ENCODE measurements at places on chromosomes 3 and 15.

- no peak for DNase-seq
These were observed 11.2 kb downstream of the MAP1A start for GRCh38 chr15:43528542-43529007.

DNA sequence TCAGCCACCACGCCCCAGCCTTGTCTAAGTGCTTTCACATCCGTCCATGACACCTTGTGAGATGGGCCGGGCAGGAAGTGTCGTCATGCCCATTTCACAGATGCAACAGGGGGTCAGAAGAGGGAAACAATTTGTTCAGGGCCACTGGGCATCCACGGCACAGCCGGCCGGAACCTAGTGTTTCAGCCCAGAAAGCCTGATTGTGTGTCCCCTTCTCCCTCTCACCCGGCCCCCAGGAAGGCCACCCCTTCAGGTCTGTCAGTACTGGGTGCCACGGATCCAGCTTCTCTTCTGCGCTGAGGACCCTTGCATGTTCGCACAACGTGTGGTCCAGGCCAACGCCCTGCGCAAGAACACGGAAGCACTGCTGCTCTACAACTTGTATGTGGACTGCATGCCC is 15.8 kb downstream of the DNAH1 start:
- DNase-seq: no peak

- DNase-seq: peak; percentile 53
These were observed 26.2 kb downstream of the TRAK1 start for GRCh38 chr3:42117175-42118008.

DNA sequence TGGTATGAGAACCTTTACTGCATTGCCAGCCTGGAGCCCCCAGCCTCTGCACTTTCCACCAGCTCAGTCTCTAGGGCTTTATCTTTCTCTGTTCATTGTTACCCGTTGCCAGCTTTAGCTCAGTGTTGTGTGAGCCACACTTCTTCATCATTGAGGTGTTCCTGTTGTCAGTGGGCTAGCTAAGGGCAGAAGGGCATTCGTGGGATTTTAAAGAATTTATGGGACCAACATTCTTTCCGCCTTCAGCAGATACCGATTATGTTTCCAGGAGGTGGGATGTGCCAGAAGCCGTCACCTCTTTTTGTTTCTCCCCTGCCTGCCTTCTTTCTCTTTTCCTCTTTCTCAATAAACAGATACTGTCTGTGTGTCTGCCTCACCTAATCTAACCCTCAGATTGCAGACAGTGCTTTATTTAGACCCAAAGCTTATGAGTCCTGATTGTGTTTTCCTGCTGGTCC is 64.5 kb downstream of the PGPEP1L start:
- no peak for DNase-seq

Data from hematopoietic multipotent progenitor cell treated with erythropoietin and hydrocortisone succinate and interleukin-3 and kit ligand, for 15 days (in vitro differentiated cells).